ENCODE measurements at places on chromosomes 6 and 20. TPM values are rescaled to one million over a fixed set of nuclear protein-coding genes. Genes with fewer than 3 reads are reported as not detected.

The IYD gene
- total RNA-seq = not detected

The KIAA1755 gene
- total RNA-seq = 0.44 TPM

The SEMG1 gene
- not detected for total RNA-seq

The ID4 gene
- total RNA-seq = 13.6 TPM

GRCh38 chr20:8515810-8516435, 383.9 kb downstream of the PLCB1 start:
- no peak for DNase-seq

DNA sequence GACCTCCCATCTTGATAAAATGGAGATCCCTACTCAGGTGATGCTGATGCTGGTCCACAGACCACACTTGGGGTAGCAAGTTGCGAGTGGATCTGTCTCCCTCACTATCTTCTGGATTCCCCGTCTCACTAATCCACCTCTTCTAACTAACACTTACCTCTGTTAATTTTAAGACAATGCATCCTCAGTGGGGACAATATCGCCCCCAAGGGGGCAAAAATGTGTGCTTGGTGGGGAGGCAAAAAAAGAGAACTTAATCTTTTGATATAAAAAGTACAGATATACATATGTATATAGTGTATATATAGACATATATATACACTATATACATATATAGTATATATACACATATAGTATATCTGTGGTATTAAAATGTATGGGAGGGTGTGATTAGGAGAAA, 4.3 kb downstream of the LRFN2 start:
- DNase-seq = no peak

- peak; percentile 30 for DNase-seq
Observed at GRCh38 chr20:34581341-34582184, 23.0 kb downstream of the MAP1LC3A start.

- no peak for DNase-seq
Observed at GRCh38 chr20:63529861-63530787, 7.1 kb downstream of the PTK6 start.

GRCh38 chr6:41576667-41577066, 30.5 kb downstream of the FOXP4 start:
- DNase-seq = no peak

GRCh38 chr6:108581932-108582475, 21.3 kb downstream of the FOXO3 start:
- no peak for DNase-seq

DNA sequence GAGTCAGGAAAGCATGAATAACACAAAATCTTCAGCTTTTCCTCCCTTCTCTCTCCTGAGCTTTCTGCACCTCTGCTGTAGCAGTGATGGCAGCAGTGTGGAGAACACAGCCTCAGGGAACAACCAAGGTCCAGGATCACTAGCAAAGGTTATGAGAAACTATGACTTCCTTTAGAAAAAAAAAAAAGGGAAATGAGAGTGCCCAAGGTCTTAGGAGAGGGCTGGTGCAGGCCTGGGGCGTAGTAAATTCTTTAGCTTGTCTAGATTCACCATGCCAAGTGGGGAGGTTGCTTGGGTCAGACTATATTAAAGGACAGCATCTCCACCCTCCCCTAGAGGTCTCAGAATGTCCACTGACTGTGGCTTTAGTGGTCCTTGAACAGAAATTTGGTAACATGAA, 40.4 kb upstream of the POLR1H start:
- no peak for DNase-seq

DNA sequence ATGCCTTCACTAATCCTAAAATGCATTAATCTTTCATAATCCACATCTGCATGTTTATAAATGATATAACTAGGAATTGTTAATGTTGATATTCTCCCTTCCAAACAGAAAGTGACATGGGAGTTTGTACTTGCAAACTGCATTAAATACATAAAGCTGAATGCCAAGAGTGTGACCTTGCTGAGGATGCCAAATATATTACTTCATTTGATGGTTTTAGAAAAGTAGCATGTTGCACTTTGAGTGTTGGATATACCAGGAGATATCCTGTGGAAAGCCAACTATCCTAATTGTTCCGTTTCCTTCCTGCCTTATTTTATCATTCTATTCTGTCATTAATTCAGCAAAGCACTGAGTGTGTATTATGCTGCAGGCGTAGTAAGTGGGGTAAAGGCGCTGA, 229.8 kb downstream of the TMEM242 start:
- DNase-seq = no peak

- no peak for DNase-seq
Observed at GRCh38 chr6:76495909-76496308, 423.4 kb upstream of the IMPG1 start.

DNA sequence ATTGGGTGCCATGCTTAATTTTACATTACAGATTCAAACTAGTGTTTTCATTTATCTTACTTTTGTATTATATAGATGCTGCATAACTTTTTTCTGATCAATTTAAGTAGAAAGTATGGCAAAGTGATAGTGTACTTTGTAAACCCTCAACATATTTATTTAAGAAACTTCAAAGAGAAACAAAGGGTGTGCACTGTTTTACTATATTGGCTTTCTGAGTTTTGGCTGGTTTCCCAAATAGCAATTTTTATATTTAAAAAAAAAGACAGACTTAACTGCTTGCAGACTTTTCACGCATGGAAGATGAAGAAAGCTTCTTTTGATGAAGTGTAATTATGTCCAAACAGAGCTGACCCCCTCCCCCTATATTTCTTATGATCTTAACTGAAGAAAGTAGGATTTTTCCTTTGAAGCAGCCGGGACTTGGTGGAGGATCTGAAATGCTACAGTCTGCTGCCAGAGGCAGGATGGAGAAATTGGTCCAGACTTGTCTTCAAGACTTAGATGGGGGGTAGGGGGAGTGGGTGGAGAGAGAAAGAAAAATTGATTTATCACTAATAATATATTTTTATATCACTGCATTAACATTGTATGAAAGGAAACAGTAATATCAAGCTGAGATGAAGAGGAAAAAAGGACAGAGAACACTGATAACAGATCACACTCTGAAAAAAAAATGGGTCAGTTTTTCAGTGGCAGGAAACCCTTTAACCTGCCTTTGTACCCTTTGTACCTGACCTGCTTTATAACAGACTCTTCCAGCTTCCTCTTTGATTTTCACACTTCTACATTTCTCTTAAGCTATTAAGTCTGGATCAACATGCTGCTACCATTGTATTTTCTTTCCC, 56.0 kb upstream of the SUPT3H start:
- DNase-seq = no peak

Data from SJSA1 (cell line).